NCI-H460 (cell line): ENCODE measurements at places on chromosomes 6 and 20. TPM values are rescaled to one million over a fixed set of nuclear protein-coding genes. Genes with fewer than 3 reads are reported as not detected.

DNA sequence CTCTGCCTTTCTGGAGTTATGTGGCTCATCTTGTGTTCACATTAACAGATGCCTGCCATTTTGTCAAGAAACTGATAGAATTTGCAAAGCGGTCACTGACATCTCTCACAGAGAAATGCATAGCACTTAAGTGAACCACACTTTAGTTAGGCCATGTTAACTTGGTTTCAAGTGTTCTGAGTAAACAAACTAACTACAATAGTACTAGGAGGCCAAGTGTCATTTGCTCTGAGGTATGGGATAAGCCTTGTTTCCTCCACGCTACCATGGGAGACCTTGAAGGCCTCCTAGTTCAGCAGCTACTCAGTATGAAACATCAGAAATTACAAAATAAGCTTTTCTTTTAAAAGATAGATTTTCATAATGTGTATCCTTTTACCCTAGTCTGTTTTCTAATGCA, 143.5 kb upstream of the MARCKS start:
- DNase-seq = peak; percentile 49

GRCh38 chr20:7308163-7308562, 540.7 kb downstream of the BMP2 start:
- no peak for DNase-seq

DNA sequence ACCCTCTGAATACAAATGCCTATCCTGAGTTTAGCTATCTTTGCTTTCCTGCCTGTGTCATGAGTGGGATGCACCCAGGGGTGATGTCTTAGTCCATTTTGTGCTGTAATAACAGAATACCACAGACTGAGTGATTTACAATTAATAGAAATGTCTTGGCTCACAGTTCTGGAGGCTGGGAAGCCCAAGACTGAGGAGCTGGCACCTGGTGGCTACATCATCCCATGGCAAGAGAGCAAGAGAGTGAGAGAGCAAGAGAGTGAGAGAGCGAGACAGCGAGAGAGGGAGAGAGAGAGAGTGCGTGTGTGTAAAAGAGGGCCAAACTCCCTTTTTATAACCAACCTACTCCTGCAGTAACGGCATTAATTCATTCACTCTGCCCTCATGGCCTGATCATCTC, 76.8 kb downstream of the PRDM1 start:
- no peak for DNase-seq

The SMLR1 gene
- total RNA-seq = not detected in 2 replicates

DNA sequence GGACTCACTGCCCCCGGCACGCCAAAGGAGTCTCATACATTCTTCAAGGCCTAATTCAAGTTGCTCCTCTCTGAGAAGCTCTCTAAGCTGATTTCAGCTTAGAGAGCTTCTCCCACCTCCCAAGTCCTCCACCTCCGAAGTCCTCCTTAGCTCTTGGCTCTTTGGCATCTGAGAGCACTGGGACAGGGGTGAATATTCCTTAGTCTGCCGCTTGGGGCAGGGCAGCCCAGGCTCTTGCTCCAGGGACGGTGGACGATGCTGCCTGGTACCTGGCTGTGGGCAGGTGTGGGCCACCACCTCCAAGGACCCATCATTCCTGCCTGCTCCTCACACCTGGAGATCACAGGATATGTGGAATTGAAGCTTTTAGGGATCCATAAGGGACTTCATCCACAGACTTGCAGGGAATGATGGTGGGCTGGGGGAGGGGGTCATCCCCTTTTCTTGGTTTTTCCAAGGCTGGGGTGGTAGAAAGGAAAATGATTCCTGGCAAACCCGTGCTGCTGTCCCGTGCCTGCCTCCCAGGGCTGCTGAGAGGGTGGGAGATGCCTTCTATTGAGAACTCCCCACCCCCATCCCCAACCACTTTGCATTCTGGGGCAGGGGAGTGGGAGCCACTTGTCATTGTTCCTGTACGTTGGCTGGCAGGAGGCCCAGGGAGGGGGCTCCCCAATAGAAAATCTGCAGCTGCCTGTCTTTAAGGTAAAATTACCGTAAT, 57.4 kb downstream of the ARHGAP40 start:
- peak; percentile 17 for DNase-seq

- no peak for DNase-seq
Observed at GRCh38 chr6:157763904-157764177, 59.2 kb upstream of the SNX9 start.

The IP6K3 gene
- not detected in 2 replicates for total RNA-seq

The RGS17 gene
- 0.14 and 0.20 TPM in 2 replicates for total RNA-seq
